ENCODE measurements at places on chromosomes 1 and 21.

DNA sequence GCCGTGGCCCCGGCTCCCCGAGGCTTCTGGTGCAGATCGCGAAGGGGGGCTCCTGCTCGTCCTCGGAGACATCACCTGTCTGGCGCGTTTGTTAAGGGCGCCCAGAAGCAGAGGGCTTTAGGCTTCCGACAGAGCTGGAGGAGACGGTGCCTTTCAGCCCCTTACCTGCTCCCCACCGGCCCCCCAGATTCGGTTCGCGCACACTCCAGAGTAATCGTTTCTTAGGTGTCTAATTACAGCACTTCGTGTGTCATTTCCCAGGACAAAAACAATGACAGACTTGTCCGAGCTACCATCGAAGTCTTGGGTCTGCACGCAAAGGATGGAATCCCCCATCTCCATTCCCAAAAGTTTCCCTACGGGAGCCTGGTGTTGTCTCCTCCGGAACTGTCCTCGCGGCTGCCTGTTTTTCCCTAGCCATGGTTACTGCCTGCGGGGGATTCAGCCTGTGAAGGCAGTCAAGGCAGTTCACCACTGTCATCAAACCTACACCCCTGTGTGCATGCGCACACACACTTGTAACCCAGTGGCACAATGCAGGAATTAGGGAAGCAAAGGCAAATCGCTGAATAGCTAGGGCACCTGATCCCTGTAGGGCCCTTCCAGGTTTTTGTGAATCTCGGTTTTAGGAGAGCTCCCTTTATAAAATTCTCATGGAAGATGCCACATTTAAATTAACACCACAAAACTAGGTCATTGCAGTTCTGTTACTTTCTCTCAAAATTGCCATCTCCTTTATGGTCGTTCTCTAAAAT is 738 bp upstream of the CDC42BPA start:
- DNase-seq = peak; percentile 51

GRCh38 chr1:8352471-8352845 is 34.5 kb downstream of the SLC45A1 start:
- no peak for DNase-seq

DNA sequence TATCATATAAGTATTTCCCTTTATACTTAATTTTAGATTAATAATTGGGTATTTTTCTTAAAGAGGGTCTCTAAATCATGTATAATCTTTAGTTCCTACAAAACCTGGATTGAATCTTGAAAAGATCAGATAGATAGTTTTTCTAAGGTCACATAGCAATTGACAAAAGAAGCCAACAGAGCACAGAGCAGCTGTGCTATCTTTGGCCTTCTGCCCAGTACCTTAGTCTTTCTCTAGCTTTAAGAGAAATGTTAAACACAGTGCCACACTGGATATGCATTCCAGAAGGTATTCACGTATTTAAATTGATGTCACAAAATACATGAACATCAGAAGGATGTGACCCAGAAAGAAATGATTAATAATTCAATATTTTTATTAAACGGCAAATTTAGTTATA is 86.8 kb downstream of the C21orf91 start:
- DNase-seq = no peak

- DNase-seq = peak; percentile 33
Observed at GRCh38 chr1:26915204-26915842, 1.5 kb upstream of the NR0B2 start.

GRCh38 chr21:36864974-36865373 is 101.5 kb downstream of the HLCS start:
- no peak for DNase-seq
